Ecto neural progenitor cell (in vitro differentiated cells): ENCODE measurements at places on chromosomes 11 and 22.

DNA sequence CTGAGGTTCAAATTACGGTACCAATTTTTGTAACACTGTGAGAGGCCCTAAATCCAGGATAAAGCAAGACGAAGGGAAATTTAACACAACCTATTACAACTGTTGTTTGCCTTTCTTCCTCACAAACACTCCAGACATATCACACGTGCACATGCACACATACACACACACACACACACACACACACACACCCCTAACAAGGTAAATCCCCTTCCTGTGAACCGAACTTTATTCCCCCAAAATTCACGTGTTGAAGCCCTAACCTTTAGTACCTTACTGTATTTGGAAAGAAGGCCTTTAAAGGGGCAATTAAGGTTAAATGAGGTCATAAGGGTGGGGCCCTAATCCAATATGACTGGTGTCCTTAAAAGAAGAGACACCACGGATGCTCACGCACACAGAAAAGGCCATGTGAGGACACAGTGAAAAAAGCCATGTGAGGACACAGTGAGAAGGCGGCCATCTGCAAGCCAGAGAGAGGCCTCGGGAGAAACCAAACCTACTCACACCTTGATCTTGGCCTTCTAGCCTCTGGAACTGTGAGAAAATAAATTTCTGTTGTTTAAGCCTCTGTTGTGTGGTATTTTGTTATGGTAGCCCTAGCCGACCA, 1.8 kb downstream of the SERGEF start:
- no peak for DNase-seq

DNA sequence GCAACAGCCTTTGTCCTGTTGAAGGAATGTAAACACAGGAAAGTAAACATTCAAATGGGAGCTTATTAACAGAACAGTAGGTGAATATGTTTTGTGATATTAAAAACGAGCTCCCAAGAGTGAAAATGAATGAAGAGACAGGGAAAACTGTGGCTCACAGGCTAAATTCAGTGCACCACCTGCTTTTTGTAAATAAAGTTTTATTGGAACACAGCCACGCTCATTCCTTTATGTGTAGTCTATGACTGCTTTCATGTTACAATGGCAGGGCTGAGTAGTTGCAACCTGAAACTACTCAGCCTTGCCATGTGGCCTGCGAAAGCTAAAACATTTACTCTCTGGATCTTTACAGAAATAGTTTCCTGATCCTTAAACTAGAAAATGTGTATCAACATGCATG, 136.9 kb downstream of the MYO18B start:
- no peak for DNase-seq

DNA sequence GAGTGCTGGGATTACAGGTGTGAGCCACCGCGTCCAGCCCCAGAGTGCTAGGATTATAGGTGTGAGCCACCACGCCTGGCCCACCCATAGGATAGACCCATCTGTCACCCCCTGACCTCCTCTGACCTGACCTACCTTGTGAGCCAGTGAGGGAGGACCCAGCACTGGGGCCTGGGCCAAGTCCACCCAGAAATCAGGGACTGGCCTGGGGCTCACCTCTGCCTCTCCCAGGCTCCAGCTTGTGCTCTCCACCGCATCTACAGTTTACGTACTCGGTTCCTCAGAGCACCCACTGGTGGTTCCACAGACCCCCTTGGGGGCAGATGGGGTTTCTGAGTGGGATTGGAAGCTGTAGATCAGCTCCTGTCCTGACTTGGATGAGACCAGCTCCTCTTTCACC, 6.4 kb downstream of the SLC29A2 start:
- no peak for DNase-seq

DNA sequence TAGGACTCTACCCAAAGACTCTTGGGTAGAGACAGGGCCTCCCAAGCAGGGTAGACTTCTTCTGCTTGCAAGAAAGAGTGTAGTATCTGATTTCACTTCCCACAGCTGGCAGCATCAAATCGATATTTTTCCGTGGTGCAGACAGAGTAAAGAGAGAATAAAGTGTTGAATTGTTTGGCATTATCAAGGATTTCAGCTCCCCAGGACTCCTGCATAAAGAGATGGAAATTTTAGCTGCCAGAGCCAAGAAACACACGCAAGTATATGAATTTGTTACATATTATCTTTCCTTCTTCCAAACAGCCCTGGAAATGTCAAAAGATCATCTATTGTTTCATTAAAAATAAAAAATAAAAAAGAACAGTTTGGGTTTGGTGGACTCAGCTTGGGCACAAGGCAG, 136.8 kb downstream of the PKNOX2 start:
- no peak for DNase-seq

DNA sequence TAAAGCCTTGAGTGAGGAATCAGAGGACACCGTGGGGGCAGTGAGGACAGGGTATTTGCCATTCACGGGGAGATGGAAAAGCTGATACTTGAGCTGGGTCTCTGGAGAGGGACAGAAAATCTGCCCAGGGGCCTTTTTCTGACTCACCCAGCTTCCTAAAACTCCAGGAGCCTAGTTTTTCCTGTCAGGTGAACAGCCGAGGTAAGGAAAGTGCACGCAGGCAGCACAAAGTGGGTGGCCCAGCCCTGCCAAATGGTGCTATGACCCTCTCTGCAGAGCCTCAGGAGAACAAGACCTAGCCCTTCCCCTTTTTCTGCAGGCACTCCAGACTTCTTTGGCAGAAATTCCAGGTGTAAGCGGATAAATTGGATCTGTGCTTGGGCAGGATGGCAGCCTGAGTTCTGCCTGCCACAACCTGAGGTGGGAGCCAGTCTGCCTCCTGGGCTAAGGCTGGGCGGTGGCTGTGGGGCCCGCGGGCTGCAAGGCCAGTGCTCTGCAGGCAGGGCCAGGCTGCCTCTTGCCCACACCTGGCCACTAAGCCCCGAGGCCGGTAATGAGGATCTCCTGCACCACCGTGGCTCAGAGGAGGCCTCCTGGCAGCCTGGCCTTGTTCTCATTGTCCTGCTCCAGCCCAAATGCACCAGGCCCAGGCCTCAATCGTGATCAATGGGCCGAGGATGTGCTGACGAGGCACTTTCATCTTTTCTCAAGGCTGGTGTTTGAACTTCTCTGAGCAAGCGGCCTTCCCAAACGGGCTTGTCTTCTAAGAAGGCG, 72.9 kb upstream of the LMO1 start:
- no peak for DNase-seq

GRCh38 chr11:103070142-103070541, 21.8 kb downstream of the DCUN1D5 start:
- no peak for DNase-seq

- DNase-seq = no peak
Measured at GRCh38 chr11:122235615-122236014, 119.6 kb upstream of the BLID start.

GRCh38 chr11:2377511-2378443, 667 bp downstream of the CD81 start:
- peak; percentile 71 for DNase-seq

- DNase-seq = no peak
Measured at GRCh38 chr22:27695925-27696324, 105.6 kb downstream of the MN1 start.

DNA sequence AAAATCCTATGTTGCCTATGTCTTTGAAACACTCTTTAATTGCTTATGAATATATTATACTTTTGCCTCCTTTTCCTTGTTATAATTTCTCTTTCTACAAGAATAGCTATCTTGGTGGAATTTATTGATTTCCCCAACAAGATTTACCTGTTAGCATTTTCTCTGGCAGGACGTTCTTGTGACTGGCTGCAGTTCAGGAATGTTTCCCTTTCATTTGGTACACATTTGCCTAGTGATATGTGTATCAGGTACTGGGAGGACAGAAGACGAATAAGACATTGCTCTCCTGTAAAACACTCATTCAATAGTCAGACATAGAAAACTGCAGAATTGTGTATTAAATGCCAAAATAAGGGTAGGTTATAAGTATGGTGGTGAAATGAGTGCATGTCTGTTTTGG, 279.9 kb downstream of the FAT3 start:
- no peak for DNase-seq
